ENCODE measurements at places on chromosomes 4 and X.

GRCh38 chr4:2177443-2178093 is 64.4 kb downstream of the HAUS3 start:
- peak; percentile 13 for DNase-seq

GRCh38 chr4:106367072-106367471 is 1.5 kb downstream of the GIMD1 start:
- no peak for DNase-seq

DNA sequence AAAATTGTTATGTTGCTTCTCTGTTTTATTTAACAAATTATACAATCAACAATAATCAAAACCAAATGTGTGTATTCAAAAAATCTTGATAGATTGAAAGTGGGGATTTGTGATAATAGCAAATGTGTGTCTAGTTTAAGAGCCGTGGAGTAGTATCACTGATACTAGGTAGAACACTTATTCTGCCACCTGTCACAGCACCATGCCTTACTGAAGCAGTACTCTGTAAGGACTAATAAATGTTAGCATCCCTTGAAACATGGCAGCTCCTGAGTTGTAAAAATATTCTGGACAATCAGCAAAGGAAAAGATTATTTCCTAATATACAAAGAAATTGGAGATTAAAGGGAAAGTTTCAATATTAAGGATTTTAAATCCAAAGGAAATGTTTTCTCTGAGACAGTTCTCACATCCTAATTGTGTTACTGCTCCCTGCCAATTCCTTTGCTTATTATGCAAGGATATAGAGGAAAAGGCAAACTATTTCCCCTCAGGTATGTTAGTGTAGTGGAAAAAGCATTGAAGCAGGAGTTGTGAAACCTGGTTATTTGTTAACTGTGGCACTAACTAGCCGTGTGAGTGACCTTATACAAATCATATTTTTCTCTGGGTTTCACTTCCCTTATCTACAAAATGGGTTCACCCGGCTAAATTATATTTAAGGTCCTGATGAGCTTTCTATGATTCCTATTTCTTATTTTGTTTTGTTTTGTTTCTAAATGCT is 303.1 kb downstream of the ARHGAP24 start:
- DNase-seq = no peak

DNA sequence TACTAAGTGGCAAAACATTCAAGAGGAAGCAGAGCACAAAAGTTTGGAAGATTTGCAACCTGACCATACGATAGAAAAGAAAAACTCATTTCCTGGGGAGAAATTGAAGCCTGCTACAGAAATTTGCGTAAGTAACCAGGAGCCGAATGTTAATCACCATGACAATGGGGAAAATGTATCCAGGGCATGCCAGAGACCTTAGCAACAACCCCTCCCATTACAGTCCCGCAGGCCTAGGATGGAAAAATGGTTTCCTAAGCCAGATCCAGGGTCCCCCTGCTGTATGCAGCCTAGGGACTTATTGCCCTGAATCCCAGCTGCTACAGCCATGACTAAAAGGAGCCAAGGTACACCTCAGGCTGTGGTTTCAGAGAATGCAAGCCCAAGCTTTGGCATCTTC is 472.2 kb upstream of the KLHL4 start:
- DNase-seq = no peak

DNA sequence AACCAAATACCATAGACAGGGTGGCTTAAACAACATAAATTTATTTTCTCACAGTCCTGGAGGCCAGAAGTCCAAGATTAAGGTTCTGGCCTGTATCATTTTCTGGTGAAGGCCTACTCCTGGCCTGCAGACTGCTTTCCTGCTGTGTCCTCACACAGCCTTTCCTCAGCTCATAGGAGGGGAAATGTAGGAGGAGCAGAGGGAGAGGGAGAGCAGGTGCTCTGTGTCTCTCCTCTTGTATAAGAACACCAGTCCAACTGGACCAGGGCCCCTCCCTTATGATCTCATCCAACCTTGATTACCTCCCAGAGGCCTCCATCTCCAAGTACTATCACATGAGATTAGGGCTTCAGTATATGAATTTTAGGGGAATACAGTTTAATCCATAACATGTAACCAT is 34.3 kb downstream of the RAPGEF2 start:
- no peak for DNase-seq

- DNase-seq = no peak
Measured at GRCh38 chr4:7237873-7238272, 45.5 kb downstream of the SORCS2 start.

- DNase-seq = no peak
Measured at GRCh38 chr4:173508386-173509035, 21.5 kb downstream of the HAND2 start.

DNA sequence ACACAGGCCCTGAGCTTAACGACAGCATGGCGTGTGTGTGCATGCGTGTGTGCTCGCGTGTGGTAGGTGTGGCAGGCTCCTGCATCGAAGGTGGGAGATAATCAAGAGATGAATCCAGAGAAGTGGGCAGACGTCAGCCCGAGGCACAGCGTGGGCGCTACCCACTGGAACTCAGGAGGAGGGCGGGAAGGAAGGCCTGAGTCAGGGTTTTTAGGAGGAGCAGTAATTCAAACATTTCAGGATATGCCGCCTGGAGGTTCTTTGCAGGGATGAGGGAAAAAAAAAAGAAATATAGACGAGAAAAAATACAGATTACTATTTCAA is 66.3 kb upstream of the STX18 start:
- DNase-seq = no peak

DNA sequence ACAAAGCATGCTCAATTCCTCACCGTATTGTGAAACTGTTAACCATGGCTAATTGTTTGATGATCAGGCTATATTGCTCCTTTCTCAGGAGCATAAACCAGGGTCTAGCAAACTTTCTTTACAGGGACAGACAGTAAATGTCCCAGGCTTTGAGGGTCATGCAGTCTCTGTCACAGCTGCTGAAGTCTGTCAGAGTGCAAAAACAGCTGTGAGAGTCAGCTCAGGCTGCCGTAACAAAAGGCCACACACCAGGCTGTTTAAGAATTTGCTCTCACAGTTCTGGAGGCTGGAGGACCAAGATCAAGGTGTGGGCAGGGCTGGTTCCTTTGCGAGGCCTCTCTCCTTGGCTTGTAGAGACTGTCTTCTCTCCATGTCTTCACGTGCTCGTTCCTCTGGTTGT is 75.6 kb downstream of the GPR143 start:
- DNase-seq = no peak

DNA sequence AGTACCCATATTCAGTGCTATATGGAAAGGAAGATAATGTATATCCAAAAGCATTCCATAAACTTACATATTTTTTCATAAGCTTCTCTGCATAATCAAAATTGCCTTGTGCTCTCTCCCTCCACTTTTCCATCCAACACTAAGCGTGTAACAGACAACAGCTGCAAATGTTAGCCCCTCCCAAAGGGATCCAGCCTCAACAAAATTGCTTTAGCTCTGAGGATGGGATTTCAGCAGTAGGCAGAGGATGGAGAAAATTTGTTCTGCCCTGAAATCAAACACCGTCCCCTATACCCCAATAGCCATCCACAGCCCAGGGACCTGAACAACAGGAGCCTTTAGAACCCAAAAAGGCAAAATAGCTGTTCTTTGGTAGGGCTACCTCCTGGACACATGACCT is 28.8 kb upstream of the FGF13 start:
- no peak for DNase-seq

GRCh38 chr4:171983935-171984805 is 171.0 kb downstream of the GALNTL6 start:
- peak; percentile 48 for DNase-seq

DNA sequence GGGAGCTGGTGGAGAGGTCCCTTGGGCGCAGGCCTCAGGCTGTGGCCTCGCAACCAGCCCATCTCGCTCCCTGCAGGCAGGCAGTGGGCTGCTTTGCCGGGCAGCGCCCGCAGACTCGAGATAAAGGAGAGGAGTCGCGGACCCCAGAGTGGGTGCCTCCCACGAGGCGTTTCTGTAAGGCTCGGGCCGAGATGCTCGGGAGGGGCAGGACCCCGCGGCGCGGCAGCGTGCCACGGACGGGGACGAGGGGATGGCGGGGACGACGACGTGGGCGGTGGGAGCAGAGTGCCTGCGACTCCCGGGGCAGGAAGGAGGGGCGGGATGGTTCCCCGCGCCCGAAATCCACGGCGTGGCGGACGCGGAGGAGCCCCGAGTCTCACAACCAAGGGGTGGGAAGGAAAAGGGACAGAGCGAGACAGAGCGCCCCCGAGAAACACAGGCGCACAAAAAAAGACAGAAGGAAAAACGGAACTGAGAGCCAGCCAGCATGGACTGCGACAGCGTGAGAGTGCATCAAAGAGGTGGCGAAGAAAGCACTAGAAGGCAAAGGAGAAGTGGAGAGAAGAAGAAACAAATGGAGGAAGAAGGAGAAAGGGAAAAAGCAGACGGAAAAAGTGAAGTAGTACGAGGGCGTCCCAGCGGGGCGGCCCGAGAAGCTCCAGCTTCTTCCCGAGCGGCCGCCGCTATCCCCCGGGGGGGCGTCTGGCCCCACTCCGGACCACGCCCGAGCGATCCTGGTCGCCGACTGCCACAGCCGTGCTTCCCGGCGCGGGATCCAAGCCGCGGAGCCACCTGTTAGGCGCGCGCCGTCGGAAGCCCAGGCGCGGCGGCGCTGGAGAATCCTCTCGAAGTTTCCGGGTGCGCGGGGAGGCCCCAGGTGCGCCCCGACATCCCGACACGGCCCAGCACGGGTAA is 1.5 kb downstream of the BEND4 start:
- DNase-seq = no peak

DNA sequence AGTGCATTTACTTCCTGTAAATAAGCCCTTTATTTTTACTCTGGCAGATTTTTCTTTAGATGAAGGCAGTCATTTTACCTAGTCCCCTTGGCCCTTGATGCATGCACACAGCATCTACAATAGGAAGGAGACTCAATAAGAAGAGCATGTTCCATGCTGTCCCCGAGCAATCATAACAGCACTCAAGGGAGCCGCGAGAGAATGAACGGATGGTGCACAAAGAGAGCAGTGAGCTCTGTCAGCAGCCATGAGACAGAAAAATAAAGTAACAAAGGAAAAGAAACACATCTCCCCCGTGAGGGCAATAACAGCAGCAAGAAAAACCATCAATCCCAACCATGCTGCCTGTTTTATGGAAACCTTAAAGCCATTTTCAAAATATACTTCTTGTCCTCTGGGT is 11.9 kb downstream of the SMIM31 start:
- no peak for DNase-seq

GRCh38 chr4:99715286-99715685 is 57.7 kb upstream of the C4orf54 start:
- DNase-seq = no peak

DNA sequence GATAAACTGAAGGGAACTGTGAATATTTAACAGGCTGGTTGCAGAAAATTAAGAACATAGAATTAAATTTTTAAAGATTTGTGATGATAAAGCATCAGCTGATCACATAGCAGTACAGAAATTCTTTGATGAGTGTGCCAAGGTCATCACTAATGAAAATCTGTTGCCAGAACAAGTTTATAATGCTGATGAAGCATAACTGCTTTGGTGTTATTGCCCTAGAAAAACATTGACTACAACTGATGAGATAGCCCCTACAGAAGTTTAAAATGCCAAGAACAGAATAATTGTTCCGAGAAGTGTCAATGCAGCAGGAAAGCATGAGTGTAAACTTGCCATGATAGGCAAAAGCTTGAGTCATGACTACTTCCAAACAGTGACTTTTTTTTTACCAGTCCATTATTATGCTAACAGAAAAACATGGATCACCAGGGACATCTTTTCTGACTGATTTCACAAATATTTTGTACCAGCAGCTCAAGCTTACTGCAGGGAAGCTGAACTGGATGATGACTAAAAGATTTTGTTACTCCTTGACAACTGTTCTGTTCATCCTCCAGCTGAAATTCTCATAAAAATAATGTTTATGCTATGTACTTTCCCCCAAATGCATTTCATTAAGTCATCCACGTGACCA is 1136.6 kb downstream of the FAT4 start:
- DNase-seq = no peak

DNA sequence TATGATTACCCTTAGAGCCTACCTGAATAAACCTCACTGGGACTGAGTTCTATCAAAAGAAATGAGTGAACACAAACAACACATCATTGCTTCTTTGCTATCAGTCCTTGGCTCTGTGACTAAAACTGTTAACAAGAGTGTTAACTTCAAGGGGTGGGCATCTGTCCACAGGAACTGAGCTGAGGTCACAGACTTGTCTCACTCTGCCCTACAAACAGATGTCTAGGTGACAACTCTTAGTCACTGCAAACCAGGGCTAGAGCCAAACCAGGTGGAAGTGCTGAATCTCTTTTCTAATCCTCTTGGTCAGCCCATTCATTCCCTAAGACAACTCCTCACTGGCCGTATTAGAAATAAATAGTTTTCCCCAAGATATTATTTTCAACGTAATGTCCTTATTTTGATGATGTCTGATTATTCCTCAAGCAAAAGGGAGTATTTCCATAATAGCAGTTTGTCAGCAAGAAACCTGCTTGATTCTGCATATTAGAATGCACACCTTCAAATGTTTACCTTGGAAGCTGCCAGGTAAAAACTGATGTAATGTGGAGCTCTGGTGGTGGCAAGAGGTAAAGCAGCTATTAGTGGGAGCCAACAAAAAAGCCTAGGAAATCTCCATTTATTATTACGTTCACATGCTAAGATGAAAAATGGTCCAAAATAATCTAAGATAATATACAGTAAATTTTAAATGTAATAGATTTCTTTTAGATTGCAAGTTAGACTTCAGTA is 4.0 kb downstream of the COL25A1 start:
- peak; percentile 52 for DNase-seq

- DNase-seq = peak; percentile 96
Measured at GRCh38 chrX:45769761-45770582, 569.3 kb upstream of the DIPK2B start.

DNA sequence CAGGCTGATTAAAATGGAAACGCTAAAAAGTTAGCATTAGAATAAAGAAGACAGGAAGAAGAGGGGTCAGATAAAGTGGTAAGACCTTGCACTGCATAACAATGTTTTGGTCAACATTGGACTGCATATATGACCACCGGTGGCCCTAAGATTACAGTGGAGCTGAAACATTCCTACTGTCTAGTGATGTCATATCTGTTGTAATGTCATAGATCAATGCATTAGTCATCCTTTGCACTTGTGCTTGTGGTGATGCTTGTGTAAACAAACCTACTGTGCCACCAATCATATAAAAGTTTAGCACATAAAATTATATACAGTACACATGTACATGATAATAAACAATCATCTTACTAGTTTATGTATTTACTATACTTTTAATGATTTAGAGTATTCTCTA is 73.0 kb downstream of the TMEM165 start:
- DNase-seq = peak; percentile 83

GRCh38 chrX:140110081-140110650 is 144.8 kb upstream of the CXorf66 start:
- DNase-seq = no peak

DNA sequence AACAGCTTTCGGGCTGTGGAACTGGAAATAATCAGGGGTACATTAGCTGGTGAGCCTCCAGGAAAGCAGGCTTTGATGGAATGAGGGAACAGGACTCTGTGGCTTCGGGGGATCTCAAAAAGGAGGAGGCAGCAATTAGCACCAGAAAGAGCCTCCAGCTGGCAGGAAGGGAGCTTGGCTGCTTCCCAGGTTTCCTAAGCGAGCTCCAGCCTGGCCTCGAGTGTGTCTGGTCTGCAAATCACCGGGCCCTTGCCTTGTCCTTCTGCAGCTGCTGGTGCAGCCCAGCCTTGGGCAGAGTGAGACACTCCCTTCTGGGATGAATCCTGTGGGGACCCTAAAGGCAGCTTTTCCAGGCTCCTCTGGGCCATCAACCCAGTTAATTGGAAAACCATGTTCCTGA is 10.7 kb upstream of the PDHA1 start:
- DNase-seq = peak; percentile 33
